ENCODE measurements at places on chromosomes 12 and 14.

GRCh38 chr12:48881686-48882314 is 16.1 kb upstream of the RND1 start:
- DNase-seq: no peak

GRCh38 chr14:89060191-89060590 is 235.7 kb downstream of the TTC8 start:
- DNase-seq: no peak

GRCh38 chr14:49218436-49219092 is 367.6 kb downstream of the RPS29 start:
- DNase-seq: no peak

DNA sequence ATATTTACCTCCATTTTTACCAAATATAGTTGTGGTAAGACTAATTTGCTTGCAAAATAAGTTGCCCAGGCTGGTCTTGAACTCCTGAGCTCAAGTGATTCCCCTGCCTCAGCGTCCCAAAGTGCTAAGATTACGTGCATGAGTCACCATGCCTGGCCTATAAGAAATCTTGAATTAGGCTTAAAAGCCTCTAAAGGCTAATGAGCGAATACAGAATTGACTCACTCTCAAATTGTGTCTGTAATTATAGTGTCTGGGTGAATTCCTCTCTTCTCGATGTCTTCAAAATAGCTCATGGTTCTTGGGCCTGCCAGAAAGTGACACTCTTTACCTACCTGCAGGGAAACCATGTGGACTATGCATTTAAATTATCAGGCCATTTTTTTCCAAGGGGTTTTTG is 403.5 kb downstream of the SLC16A7 start:
- no peak for DNase-seq

DNA sequence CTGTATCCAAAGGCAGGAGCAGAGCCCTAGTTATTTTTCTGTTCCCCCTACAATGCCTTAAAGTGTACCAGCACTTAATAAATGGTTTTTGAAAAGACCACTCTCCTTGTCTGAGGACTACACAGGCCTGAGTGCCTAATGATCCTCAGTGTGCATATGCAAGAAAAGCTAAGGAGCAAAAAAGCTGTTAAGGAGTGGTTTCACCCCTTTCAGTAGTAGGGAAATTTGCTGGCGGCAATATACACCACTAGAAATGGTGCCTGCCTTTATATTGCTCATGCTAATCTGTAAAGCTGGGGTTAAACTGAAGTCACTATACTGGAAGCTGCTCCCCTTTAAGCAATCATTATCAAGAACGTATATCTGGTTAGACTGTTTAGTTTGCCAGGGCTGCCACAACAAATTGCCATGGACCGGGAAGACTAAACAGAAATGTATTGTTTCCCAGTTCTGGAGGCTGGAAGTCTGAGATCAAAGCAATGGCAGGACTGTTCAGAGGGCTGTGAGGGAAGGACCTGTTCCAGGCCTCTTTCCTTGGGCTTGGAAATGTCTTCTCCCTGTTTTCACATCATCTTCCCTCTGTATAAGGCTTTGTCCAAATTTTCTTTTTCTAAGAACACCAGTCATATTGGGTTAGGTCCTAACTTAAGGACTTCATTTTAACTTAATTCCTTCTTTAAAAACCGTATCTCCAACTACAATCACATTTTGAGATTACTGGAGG is 30.2 kb downstream of the PRDM4 start:
- DNase-seq: no peak

DNA sequence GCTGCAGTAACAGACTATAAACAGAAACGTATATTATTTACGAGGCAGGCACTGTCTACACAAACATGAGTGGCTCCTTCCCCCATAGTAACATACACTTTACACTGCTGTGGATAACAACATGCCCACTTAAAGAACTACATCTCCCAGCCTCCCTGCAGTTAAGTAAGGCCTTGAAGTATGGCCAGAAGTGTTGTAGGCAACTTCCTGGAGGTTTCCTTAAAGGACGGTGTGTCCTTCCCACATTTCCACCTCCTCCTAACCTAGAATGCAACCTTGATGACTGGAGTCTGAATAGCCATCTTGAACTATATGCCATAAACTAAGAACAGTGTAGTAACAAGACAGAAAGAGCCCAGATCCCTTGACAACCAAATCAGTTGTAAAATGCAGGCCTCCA is 20.3 kb downstream of the MED13L start:
- DNase-seq: no peak

DNA sequence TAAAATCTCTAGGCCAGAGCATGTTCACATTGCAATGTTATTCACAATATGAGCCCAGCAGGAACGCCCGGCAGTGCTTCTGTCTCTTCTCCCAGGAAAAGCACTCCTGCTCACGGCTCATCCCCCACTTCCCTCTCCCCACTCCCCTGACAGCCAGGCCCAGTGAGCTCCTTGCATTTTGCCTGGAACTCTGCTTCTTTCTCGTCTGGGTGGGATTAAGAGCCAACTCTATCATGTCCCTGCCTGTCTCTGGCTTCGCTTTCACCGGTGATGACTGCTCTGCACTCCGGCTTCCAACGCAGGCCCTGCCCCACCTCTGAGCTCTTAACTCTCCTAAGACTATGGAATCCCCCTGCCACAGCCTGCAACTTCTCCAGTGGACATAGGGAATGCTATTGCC is 2.5 kb downstream of the PLEK2 start:
- DNase-seq: no peak

GRCh38 chr12:47889040-47889439 is 15.8 kb downstream of the VDR start:
- no peak for DNase-seq

DNA sequence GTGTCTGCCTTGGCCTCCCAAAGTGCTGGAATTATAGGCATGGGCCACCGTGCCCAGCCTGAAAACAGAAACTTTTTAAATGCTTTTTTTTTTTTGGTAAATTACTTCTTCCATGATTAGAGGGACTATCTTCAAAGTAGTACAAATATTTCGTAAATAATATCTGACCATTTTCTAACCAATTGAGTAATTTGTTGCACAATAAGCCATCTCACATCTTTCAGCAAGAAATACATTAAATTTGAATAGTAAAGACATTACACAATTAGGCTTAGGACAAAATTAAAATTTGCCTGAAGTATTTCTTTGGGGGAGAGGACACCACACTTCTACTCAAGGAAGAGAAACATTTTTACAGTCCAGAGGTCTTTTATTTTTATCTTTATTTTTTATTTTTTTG is 84.7 kb upstream of the STRN3 start:
- no peak for DNase-seq

- DNase-seq: no peak
Measured at GRCh38 chr12:127542931-127543330, 724.0 kb upstream of the TMEM132C start.

DNA sequence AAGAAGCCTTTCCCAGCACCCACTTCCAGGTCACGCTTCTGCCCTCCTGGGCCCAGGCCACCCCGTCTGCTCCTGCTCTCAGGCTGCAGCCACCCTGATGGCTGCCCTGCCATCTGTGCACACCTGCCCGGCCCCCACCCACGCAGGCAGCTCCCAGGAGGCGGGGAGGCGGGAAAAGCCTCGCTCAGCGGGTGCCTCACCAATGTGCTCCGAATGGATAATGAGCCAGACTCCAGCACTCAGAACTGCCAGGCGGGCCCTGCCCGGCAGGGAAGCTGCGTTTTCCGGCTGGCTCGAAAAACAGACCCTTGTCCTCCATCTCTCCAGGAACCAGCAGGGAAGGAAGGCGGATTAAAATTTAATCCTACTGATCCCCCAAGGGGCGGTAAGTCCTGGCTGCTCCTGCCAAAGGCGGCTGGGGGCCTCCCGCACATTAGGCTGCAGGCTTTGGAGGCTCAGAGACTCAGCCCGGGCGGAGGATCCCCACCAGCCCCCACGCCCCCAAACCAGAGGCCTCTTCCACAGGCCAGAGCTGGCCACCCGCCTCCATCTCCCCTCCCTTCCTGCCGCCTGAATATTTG is 104.0 kb downstream of the NCOR2 start:
- no peak for DNase-seq

DNA sequence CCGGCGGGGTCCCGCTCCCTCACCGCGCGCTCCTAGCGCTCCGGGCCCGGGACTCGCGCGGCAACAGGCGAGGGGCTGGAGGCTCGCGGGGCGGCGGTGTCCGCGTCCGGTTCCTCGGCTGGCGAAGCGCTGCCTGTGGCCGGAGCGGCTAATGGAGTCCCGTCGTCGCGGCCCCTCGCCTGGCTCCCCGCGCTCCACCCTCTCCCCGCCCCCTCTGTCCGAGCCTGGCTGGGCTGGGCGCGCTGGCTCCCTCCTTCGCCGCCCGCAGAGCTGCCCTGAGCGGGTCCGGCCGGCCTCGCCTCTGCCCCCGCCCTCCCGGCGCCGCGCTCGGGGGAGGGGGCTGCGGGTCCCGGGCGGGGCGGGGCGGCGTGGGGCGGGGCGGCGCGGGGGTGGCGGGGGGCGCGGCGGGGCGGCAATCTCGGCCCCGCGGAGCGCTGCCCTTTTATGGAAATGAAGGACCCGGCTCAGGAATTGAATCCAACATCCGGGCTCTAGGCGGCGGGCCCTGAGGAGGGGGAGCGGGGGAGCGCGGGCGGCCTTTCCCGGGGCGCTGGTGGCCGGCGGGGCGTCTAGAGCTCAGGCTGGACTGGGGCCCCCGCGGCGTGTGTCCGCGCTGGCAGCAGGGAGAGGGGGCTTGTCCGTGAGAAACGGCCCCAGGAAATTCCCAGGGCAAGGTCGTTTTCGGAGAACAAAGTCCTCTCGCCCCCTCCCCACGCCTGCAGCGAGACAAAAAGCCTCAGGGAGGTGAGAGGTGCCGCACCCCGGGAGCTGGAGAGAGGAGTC is at the start of gene FERMT2:
Gene FERMT2 (minus strand): TSS at position 153 of the 783 bp plus-strand sequence. CDS start 482 bp downstream, outside the sequence.
- DNase-seq: peak; percentile 9

GRCh38 chr14:47302121-47302520 is 373.3 kb downstream of the MDGA2 start:
- DNase-seq: no peak

DNA sequence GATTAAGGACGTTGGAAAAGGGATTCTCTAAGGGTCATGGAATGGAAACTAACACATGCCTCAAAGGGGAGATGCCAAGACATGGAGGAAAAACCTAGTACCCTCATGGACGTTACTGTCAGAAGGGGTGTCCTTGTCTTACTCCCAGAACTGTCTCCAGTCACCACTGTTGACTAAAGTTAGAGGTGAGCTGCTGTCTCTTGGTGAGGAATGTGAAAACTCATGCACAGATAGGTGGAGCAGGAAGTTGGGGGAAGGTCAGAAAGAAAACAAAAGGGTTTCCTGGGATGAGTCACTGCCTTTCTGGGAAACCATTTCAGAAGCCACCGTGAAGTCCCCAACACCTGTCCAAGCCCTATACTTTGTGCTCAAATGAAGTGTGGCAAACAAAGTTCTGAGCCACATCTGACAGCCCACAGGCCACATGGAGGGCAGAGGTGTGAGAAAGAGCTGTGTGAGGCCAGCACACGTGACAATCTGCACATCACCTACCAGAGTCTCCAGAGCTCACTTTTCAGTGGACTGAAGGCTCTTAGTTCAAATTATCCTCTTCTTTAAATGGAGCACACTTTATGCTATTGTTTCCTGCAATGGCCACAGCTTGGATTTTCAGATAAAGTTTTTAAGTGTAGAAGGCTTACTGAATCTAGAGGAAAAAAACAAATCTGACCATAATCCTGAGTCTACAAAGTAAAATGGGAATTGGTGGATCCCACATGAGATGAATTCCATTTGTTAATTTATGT is 92.9 kb upstream of the EGLN3 start:
- peak; percentile 6 for DNase-seq

- no peak for DNase-seq
Measured at GRCh38 chr12:120738252-120739030, 12.8 kb downstream of the ACADS start.

DNA sequence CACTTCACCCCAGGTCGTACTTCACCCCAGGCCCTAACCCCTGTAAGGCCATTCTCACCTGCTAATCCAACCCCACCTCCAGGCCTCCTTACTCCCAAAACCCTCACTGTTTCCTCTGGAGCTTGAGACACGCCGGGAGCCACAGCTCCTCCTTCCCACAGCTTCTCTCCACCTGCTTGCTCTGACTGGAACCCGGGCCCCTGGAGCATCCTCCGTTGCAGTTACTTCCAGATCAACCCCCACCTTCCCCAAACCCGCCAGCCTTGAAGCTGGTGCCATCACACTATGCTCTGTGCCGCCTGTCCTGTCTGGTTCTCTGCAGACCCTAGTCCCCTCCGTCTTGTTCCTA is 34.6 kb upstream of the PPP2R5C start:
- no peak for DNase-seq

GRCh38 chr14:65943916-65944410 is 531.4 kb downstream of the FUT8 start:
- no peak for DNase-seq

- no peak for DNase-seq
Measured at GRCh38 chr12:41596190-41596589, 408.1 kb downstream of the PDZRN4 start.

DNA sequence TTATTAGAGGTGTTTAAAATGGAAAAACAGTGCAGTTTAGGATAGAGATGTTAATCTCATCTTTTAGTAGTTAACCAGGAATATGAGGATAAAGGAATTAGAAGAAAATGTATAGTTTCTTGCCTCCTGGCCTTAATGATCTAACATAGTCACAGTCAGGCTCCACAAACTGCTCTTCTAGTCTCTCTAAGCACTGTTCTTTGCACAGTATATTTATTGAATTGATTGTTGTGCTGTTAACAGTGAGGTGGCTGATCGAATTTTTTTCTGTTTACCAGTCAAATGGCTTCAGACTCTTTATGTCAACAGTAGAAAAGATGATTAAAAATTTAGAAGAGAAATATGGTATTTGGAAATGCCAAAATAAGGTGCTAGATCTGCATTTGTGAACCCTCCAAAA is 37.8 kb downstream of the ATF7IP start:
- DNase-seq: no peak

DNA sequence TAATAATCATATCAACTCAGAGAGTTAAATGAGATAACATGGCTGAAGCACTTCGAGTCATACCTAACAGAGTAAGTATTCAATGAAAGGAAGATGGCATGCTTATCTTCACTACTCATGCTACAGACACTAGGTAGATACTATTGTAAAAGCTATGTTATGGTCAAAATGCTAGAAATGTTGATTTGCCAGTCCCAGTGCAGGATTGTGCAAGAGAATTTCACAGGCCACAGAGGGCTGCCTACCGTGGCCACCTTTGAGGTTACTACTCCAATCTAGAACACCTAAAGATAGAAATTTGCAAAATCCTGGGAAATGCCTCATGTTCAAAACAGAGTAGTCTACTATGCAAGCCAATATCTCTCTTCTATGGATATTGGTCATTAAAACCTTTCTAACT is 75.3 kb upstream of the PLEKHG7 start:
- DNase-seq: no peak

Measured in stimulated activated CD4-positive, alpha-beta T cell treated with anti-CD3 and anti-CD28 coated beads, Interleukin-1b, Interleukin-23, amount 100 ng/mL, for 4 hours (primary cell).